ENCODE measurements at places on chromosomes 1 and 21.

- no peak for DNase-seq
Observed at GRCh38 chr1:6771441-6771769, 13.8 kb upstream of the CAMTA1 start.

DNA sequence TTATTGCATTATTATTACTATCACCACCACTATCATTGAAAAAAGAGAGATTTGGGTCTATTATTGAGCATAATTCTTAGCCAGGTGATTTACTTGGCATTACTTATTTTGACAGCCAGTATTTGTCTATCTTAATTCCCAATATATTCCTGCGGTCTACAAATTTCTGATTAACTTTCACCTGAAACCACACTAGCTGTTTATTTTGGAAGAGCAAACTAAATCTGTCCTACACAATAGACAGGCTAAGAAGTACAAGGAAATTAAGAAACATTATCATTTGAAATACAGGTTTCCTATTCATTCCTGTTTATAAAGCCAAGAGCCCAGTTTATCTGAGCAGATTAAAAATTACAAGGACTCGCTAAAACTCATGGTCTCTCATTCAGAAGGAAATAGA is 6.9 kb upstream of the LYST start:
- no peak for DNase-seq

DNA sequence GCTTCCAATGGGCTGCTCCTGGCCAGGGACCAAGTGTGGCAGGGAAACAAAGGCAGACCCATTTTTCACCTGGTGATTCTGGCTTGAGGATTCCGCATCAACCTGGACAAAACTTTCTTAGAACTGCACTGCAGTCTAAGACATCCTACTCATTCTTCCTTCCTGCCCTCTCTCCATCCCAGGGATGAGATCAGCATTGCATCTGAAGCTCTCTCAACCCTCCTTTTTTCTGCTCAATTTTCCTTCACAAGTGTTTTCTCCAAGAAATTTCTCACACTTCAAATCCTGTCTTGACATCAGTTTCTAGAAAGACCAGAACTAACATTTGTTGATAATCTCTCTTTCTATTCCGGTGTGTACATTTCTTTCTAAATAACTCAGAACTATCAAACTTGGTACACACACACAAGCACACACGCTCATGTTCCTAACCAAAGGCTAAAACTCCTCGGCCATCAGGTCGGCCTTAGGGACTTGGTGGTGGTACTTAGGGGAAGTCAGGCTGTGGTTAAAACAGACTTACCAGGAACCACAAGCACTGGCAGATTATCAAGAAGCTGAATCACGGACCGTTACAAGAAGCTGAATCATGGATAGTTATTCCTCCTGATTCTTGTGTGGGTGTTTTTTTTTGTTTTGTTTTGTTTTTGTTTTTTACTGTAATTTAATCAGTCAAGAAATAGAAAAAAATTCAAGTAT is 21.0 kb upstream of the CXADR start:
- DNase-seq: no peak

DNA sequence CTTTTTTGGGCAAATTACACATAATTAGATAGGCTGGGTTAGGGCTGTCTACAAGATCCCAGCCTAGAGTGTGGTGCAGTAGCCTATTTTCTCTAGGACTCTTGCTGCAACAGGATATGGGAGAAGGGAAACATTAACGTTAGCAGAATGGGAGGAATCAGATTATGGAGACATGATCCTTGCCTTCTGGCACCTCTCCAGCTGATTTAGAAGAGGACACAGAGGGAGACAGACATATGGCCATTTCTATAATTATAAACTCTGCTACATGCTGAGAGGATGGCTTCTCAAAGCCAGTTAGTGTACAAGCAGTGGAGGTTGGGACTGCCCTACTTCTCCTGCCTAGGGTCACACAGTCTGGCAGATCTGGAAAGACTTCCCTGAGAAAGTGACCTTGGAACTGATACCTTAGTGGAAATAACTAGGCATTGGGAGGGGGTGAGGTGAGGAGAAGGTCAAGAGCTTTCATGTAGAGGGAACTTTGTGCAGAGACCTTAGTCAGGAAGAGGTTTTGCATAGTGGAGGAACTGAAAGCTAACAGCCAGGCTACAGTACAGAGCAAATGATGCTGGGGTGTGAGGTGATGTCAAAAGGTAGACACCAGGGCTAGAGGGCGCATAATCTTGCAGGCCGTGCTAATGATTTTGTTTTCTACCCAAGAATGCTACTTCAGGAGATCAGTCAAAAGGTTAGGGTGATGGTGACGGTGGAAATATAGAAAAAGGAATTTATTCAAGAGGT is 1.2 kb upstream of the CD1D start:
- DNase-seq: no peak

GRCh38 chr1:75522389-75522788 is 88.5 kb downstream of the SLC44A5 start:
- no peak for DNase-seq

- DNase-seq: no peak
Observed at GRCh38 chr1:87108814-87109411, 194.5 kb downstream of the HS2ST1 start.

DNA sequence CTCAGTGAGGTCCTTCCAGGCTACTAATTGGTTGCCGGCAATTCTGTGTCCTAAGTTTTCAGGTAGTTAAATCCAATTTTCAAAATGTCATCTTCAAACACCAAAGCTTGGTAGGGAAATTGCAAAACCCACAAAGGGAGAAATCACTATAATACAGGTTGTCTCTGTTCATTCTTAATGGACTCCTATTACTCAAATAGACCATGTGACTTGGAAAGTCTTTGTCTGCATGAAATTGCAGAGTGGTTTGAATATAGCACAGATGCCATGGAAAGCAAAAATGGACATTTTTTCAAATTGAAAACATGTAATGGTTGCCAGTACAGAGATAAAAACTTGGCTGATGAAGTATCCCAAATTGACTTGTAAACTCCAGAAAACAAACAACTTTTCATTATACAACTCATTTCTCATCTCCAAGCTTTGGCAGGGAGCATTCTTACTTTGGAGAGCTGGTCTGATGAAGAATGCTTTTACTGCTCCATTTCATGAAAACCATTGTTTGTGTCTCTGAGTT is 169.5 kb upstream of the PKN2 start:
- no peak for DNase-seq

GRCh38 chr1:7404046-7404742 is 366.9 kb upstream of the VAMP3 start:
- DNase-seq: no peak

GRCh38 chr1:174174461-174175329 is 15.4 kb downstream of the RABGAP1L start:
- DNase-seq: peak; percentile 70

DNA sequence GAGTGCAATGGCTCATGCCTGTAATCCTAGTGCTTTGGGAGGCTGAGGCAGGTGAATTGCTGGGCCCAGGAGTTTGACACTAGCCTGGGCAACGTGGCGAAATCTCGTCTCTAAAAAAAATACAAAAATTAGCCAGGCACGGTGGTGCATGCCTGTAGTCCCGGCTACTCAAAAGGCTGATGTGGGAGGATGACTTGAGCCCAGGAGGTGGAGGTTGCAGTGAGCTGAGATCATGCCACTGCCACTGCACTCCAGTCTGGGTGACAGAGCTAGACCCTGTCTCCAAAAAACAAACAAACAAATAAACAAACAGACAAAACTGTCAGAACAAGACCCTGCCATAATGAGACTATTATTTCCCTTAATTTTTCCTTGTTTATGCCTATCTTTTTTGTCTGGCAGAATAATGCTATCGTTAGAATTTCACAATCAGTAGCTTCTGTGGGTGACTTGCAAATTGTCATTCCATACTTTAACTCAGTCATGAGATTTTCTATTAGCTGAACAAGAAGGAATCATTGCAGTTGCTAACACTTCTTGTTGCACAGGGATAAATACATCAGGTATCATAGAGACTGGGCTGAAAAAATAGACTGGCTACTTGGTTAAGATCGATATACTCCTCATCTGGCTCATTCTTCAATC is 7.5 kb upstream of the THEM4 start:
- no peak for DNase-seq

GRCh38 chr1:31932491-31933316 is 5.5 kb downstream of the PTP4A2 start:
- DNase-seq: no peak

DNA sequence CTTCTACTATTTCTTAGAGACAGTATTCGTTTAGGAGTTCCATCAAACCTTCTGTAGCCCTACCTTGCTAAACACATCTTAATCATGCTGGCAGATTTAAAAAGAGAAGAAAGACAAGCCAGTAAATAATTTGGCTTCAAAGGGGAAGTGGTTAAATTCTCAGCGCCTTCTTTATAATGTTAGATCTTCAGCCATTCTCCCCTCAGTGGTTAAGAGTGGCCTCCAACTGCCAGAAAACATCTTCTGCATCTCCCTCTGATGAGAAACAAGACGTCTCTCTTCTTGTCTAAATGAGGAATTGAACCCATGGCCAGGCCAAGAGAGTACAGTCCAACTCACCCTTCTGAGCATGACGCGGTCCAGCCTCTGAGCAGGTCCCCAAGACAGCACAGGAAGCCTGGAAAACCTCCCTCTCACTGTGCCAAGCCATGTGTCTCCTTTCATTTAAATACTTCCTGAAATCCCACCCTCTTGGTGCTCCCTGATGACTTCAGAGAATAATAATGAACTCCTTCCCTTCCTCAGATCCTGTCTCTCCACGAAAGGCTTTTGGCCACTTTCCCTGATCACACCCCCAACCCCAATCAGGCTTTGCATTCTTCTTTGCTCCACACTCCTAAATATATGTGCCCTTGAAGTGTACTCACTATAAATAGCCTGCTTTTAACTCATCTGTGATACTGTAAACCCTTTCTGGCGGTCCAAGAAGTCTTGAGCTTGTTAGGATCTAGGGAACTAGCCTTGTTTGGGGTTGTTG is 16.4 kb upstream of the LRRC52 start:
- no peak for DNase-seq

GRCh38 chr21:25572861-25573310 is 34.4 kb downstream of the MRPL39 start:
- DNase-seq: no peak

DNA sequence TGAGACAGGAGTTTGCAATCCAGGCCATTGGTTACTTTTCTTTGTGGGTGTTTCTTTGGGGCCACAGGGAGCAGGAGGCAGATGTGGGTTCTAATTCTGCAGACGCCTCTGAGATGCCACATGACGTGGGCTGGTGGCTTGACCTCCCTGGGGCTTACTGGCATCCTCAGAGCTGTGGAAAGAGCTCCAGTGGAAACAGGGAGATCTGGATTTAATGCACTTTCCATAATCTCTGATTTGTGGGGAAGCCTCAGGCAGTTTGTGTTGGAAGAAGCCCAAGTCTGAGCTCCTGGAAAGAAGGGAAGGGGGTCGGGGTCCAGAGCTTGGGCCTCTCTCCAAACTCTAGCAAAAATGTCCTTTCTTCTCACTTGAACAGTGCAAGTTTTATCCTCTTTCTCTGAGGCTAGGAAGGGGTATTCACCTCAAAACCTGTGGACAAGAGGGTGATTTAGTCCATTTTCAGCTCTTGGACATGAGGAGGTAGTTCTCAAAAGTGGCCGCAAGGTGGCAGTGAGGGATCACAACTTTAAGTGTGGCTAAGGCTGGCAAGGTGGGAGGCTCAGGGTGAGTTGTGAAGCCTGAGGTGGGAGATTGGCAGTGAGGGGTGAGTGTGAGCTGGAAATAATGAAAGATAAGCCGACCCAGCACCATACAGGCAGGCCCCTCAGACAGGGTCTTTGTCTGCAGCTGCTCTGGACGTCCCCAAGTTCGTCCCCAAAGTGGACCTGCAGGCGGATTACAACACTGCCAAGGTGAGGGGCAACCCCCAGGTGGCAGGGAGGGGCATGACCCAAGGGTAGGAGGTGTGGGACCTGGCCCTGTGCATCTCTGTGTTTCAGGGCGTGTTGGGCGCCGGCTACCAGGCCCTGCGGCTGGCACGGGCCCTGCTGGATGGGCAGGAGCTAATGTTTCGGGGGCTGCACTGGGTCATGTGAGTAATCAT is 9.2 kb downstream of the IKBKE start:
- peak; percentile 49 for DNase-seq

DNA sequence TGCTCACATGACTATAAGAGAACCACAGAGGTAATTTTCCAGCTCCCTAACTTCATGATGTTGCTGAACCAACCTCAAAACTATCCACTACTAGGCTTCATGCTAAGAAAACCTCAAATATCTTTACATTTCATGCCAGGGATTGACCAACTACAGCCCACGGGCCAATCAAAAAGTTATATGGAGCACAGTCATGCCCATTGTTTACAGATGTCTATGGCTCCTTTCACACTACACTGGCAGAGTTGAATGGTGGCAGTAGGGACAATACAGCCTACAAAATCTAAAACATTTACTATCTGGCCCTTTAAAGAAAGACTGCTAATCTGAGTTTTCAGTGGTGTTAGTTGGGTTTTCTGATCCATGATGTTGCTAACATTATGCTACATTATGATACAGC is 154.8 kb downstream of the TM2D1 start:
- no peak for DNase-seq

GRCh38 chr1:15189692-15190370 is 36.3 kb downstream of the TMEM51 start:
- no peak for DNase-seq

DNA sequence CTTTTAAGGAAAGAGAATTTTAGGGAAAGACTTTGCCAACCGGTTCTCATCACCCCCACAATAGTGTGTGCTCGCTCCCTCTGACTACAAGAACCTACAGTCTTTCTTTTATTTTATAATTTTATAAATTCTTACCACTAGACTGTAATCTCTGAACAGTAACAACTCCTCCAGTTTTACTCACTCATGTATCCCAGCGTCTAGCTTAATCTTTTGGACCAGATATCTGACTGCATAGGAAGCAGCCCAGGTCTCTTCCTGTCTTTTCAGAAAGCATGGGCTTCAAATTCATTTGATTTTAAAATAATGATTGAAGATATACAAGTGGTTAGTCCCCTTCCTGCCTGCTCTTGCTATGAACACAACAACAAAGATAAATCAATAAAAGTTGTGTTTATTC is 19.0 kb upstream of the DUSP10 start:
- no peak for DNase-seq

DNA sequence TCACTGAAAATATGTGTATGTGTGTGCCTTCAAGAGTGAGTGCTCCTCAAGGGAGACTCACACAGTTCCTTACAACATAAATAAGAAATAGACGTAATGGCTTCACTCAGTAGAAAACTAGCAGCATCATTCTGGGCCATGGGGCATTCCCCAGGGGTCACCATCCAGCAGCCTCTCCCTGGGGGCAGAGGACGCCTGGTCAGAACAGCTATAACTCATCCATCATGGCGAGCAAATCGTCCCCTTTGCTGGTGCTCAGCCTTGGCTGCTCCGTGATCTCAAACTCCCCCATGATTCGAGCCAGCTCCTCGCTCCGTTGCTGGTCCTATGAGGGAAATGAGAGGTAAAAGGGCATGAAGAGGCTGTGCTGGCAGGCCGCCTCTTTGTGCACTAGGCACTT is 20.2 kb upstream of the LSM10 start:
- no peak for DNase-seq

- no peak for DNase-seq
Observed at GRCh38 chr1:172328266-172328665, 92.2 kb upstream of the C1orf105 start.

DNA sequence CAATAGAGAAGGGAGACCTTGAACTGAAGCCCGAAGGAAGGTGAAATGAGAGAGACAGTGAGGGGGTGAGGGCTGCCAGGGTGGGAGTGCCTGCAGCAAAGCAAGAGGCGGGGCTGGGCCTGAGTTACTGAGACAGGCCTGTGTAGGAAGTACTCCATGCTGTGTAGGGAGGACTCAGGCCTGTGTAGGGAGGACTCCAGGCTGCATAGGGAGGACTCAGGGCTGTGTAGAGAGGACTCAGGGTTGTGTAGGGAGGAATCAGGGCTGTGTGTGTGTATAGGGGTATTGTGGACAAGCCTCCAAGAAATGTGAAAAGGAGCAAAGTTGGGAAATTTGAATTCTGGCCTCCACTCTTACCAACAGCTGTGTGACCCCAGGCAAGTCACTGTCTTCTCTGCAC is 133.8 kb upstream of the CACNA1E start:
- no peak for DNase-seq
